ENCODE measurements at places on chromosomes 11 and 22.

- no peak for DNase-seq
Measured at GRCh38 chr11:46948378-46949131, 12.0 kb downstream of the CSTPP1 start.

DNA sequence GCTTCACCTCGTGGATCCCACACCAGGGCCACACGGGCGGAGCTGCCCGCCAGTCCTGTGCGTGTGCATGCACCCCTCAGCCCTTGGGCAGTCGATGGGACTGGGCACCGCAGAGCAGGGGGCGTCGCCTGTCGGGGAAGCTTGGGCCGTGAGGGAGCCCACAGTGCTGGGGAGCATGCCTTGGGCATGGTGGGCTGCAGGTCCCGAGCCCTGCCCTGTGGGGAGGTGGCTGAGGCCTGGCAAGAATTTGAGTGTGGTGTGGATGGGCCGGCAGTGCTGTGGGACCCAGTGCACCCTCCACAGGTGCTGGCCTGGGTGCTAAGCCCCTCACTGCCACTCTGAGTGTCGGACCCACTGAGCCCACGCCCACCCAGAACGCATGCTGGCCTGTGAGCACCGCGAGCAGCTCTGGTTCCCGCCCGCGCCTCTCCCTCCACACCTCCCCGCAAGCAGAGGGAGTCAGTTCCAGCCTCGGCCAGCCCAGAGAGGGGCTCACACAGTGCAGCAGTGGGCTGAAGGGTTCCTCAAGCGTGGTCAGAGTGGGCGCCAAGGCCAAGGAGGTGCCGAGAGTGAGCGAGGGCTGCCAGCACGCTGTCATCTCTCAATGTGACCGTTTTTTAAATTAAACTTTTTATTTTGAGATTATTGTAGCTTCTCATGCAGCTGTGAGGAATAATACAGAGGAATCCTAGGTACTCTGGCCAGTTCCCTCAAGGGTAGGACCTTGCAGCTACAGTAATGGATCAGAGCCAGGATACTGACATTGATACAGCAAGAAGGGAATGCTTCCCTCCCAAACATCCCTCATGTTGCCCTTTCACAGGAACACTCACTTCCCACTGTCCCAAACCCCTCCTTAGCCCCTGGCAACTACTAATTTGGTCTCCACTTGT, 127.7 kb downstream of the CRYBB2 start:
- no peak for DNase-seq

DNA sequence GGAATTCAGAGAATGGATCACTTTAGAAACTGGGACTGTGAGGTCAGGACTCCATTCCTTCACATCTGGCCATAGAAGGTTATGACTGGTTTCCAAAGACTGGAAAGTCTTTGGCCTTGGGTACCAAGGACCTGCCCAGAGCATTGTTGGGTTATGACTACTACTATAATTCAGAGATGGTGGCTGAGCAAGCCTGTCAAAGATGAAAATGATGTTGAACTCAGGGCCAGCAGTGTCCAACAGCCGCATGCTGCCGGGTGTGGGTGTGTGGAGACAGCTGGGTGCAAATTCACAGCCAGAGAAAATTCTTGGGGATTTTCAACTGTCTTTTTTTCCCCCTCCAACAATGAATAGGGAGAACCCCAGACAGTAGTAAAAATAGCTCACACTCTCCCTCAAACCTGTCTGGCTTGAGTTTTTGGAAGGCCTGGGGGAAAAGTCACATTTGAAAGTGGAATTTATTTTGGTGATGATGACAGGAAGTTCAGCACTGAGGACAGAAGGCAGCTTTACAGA, 166.8 kb upstream of the NCAM1 start:
- DNase-seq, result no peak

- no peak for DNase-seq
Measured at GRCh38 chr22:40789131-40789530, 30.0 kb downstream of the SLC25A17 start.

DNA sequence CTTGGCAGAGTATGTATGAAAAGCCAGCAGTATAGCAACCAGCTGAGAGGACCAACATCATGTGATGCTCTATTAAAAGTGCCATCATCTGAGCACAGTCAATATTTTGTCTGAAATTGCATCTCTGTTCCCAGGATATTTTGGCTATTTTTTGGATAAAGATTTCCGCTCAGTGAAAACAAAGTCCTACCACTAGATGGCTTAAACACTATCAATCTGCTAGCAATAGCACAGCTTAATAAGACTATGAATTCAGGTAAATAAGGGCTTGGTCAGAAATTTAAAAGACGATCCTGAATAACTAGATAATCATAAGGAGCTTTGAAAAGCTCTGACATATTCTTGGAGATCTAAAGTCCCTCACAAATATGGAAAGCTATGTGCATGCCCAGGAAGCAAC, 74.4 kb downstream of the MS4A13 start:
- DNase-seq, result no peak

GRCh38 chr11:8831861-8832260, 79.1 kb upstream of the AKIP1 start:
- DNase-seq, result no peak

GRCh38 chr11:45217991-45218390, 68.2 kb downstream of the SYT13 start:
- DNase-seq, result no peak

DNA sequence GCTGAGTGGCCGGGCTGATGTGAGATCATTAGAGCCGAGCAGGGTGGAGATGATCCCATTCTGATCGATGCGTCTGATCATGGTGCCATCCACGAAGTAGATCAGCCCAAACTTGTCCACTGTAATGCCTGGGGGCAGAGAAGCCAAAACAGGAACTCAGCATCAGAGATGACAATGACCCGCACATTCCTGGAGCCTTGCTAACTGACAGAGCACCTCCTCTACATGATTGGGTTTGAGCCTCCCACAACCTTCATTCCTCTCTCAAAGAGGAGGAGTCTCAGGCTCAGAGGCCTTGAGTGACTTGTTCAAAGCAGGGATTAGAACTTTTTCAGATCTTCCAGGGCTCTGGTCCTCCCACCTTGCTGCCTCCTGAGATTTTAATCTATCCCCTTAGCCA, 133.7 kb upstream of the NARS2 start:
- no peak for DNase-seq

- DNase-seq, result no peak
Measured at GRCh38 chr11:72327606-72328005, 83.6 kb upstream of the PHOX2A start.

- no peak for DNase-seq
Measured at GRCh38 chr11:30025396-30026139, 8.7 kb upstream of the KCNA4 start.

DNA sequence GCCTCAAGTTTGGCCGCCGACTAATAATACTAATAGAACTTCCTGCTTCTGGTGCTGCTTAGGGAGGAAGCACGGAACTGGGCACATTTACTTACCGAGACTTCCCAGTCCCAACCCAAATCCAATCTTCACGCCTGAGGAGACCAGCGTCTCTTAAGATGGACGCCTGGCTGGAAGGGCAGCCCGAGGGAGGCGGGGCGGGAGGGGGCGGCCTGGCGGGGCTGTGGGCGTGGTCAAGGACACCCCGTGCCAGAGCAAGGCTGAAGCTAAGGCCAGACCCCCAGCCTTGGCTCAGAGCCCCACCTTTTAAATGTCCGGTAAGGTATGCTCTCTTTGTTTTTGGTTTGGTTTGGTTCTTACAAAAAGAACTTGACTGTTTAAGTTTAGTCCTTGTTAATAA, at the start of gene GDPD4:
Gene GDPD4 (minus strand): TSS at position 177 of the 400 bp plus-strand sequence. CDS start 16,549 bp downstream, outside the sequence.
- DNase-seq, result no peak

GRCh38 chr11:59680287-59681154, 11.7 kb upstream of the PATL1 start:
- DNase-seq, result no peak

- no peak for DNase-seq
Measured at GRCh38 chr11:6385046-6385777, 5.1 kb upstream of the SMPD1 start.

DNA sequence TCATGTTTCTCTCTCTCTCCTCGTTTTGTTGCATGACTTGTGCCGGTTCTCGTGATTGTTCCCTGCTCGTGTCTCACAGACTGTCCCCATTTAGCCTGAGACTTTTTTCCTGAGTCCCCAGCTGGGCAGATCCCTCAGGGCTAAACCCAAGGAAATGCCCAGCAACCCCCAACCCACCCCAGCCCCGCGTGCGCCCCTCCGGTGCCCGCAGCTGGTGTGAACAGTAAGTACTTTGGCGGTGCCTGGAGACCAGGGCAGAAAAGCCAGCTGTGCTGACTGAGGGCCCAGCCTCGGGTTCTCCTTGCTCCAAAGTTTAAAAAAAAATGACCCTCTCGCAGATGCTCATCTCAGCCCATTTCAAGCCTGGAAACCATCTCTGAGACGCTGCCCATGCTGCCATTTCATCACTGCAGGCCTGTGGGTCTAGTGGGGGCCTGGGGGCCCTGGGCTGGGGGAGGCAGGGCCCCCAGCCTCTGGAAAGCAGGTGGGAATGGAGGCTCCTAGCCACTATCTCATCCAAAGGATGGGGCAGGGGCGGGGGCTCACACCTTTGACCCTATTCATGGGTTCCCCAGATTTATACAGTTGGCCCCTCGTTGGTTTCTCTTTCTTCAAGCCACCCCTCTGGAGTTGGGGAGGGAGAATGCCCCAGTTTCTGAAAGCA, 41.8 kb downstream of the KCNC1 start:
- DNase-seq, result no peak

DNA sequence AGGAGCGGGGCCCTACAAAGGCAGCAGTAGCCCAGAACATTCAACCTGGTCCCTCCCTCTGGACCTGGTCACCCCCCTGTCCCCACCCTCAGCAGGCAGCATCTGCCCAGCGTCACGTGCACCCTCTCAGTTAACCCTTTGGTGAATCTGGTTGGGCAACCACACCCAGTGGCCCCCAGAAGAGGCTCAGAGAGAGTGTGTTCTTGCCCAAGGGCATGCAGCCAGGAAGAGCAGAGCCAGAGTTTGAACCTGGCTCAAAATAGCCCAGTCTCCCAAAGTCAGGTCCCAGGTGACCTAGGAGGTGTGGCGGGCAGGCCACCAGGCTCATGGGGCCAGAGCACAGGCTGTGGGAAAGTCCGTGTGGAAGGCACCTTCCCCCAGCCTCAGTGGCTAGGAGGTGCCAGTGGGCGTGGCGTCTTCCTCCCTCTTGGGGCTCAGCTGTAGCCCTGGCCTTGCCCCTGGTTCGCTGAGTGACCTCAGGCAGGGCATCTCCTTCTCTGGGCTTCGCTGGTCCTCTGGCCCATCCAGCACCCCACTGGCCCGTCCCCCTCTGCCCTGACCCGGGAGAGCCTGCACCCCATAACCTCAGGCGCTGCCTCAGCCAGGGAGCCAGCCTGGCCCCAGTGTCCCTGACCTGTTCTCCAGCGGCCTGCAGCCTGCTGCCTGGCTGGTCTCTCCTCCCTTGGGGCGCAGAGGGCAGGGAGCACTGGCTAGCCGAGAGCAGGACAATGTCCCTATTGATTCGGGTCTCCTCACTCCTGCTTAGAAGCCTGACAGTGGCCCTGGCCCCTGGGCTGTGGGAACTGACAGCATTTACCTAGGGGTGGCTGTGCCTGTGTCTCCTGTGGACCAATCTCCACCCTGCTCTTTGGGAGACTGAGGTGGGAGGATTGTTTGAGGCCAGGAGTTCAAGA, 7.0 kb downstream of the ALDH3B1 start:
- DNase-seq, result no peak

DNA sequence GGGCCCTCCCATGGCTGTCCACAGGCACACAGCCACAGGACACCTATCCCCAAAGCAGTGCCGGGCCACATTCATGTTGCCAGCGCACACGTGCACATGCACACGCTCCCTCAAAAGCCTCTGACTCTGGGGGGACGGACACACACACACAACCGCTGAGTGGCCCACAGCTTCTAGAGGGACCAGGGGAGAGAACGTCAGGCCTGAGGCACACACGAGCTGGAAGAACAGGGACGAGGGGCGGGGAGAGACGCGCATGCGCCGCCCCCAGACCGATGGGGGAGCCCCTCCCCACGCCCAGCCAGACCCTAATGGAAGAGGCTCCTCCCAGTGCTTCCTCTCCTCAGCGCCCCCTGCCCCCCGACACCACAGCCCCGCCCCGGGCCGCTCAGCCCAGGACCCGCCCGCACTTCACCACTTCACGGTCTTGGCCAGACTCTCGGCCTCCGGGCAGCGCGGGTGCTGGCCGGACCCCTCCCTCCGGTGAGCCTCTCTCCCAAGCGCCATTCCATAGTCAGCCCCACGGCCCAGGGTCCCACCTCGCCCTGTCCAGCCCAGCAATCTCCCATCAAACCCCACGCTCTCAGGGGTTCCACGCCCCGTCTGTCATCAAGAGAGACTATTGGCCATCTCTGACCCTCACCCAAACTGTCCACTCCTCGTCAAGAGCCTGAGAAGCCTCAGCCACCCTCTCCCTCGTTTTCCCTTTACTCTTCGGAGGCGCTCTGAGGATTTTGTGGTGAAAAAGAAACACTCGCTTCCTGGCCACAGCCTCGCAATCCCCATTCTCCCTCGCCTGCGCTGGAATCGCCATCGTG, 11.7 kb downstream of the NRXN2 start:
- DNase-seq, result no peak

GRCh38 chr11:128660947-128661346, 32.9 kb upstream of the FLI1 start:
- DNase-seq, result no peak

GRCh38 chr11:100220801-100221200, 466.3 kb upstream of the ARHGAP42 start:
- no peak for DNase-seq

- DNase-seq, result no peak
Measured at GRCh38 chr22:23107487-23108248, 34.1 kb downstream of the RSPH14 start.

DNA sequence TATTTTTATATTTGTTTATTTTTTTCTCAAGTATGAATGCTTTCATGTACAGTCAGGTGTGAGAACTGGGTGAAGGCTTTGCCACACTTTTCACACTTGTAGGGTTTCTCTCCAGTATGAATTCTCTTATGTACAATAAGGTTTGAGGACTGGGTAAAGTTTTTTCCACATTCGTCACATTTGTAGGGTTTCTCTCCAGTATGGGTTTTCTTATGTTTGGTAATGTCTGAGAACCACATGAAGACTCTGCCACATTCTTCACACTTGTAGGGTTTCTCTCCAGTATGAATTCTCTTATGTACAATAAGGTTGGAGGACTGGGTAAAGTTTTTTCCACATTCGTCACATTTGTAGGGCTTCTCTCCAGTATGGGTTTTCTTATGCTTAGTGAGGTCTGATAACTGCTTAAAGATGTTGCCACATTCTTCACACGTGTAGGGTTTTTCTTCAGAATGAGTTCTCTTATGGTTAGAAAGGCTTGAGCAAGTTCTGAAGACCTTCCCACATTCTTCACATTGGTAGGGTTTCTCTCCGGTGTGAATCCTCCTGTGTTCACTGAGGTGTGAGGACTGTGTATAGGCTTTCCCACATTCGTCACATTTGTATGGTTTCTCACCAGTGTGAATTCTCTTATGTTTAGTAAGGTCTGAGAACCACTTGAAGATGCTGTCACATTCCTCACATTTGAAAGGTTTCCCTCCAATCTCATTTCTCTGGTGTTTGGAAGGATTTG, 19.7 kb downstream of the ZNF195 start:
- no peak for DNase-seq

- no peak for DNase-seq
Measured at GRCh38 chr11:114106047-114106446, 46.5 kb downstream of the ZBTB16 start.

- no peak for DNase-seq
Measured at GRCh38 chr11:16098526-16099205, 257.7 kb downstream of the SOX6 start.

- no peak for DNase-seq
Measured at GRCh38 chr11:70429724-70430521, 31.6 kb downstream of the CTTN start.

GRCh38 chr11:75420224-75421034, 12.6 kb downstream of the KLHL35 start:
- no peak for DNase-seq

All from DMS 273 treated with DMSO at 0.1 percent for 48 hours (cell line).